ENCODE measurements at places on chromosomes 6 and 20. TPM values are rescaled to one million over a fixed set of nuclear protein-coding genes. Genes with fewer than 3 reads are reported as not detected.

Gene SOX12
- total RNA-seq, result 2.4 TPM

Gene FAM209B
- total RNA-seq, result 2.7 TPM

Gene LCA5
- total RNA-seq, result 0.10 TPM

Gene OR2H1
- total RNA-seq, result not detected

Gene SMIM8
- 10.9 TPM for total RNA-seq

Gene EDN1
- not detected for total RNA-seq

Gene ELOVL4
- 2.3 TPM for total RNA-seq

Gene SSTR4
- not detected for total RNA-seq

Gene FGD2
- total RNA-seq, result 7.6 TPM

Gene SLC13A3
- total RNA-seq, result 0.12 TPM

Gene PNPLA1
- not detected for total RNA-seq

Gene TBX18
- total RNA-seq, result not detected

Gene PCSK2
- not detected for total RNA-seq

Gene CLPSL1
- total RNA-seq, result not detected

Gene HDGFL1
- not detected for total RNA-seq

Gene SEMG1
- not detected for total RNA-seq

Gene MEI4
- not detected for total RNA-seq

Gene LRRN4
- total RNA-seq, result not detected

Measured in T-helper 1 cell treated with Interleukin-12 subunit alpha and Interleukin-12 subunit beta and Interleukin-4 antibody, amounts not matched to agents 30 ng/mL and 1 ng/mL, for 36 hours (primary cell).